Stimulated activated CD8-positive, alpha-beta memory T cell treated with anti-CD3 and anti-CD28 coated beads, Interleukin-7, amount 100 ng/mL, for 1 hour (primary cell): ENCODE measurements at places on chromosomes 1 and 21.

DNA sequence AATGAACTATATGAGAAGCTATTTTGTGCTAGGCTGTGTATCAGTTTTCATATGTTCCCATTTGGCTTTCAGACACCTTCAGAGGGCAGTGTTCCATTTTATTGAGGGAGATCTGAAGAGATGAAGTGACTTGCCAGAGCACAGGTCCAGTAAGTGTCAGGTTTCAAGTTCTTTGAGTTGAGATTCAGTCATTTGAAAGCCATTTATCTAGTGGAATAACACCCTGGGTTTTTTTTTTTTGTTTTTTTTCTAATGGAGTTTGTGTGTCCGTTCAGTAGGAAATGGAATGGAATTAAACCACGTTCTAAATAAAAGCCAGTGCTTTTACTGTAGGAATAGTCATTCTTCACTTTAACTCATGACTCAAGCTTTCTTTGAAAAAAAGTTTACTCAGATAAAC is 652.9 kb upstream of the USP24 start:
- DNase-seq: no peak

DNA sequence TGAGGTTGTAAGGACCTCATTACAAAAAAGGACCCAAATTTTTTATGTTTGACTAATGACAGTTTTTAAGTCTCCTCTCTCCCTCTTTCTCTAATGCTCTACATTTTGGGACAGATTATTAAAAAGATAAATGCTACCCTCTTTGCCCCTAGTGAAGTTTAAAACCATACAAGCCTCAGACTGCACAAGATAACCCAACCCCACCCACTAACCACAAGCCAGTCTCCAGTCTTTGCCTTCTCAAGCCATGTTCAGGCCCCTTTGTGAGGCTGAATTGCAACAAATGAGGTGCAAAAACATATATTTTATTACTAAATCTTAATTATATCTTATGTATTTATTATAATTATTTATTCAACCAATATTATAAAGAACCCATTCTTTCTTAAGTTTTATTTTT is 597.2 kb upstream of the BRINP3 start:
- no peak for DNase-seq

DNA sequence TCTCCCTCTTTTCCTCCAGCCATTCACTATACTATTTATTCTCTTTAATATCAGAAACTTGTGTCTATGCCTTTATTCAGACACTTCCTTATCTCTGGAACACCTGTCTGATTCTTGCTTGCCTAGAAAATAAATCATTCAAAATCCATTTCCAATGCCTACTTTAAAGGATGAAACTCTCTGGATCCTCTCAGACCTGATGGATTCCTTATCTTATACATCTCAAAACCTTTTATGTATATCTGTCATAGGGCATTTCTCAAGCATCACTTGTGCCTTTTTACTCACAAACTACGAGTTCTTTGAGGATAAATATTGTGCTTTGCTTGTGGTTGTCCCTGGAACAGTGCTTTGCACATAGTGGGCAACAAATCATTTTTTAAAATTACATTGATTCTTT is 3.8 kb upstream of the ATP6V1G3 start:
- no peak for DNase-seq

DNA sequence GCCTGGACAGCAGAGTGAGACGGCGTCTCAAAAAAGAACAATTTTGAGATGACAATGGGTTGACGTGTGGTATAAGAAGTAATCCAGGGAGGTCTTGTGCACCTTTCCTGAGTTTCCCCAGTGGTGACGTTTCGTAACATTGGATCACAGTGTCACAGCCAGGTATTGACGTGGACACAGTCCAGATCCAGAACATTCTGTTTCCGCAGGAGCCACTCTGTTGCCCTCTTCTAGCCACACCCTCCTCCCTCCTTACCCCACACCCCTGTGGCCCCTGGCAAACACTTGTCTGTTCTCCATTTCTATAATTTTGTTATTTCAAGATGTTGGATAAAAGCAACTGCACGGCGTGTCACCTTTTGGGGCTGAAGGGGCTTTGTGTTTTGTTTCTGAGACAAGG is 6.5 kb upstream of the TRAPPC10 start:
- DNase-seq: no peak

- DNase-seq: no peak
These were observed 32.9 kb upstream of the MED18 start for GRCh38 chr1:28295936-28296335.

DNA sequence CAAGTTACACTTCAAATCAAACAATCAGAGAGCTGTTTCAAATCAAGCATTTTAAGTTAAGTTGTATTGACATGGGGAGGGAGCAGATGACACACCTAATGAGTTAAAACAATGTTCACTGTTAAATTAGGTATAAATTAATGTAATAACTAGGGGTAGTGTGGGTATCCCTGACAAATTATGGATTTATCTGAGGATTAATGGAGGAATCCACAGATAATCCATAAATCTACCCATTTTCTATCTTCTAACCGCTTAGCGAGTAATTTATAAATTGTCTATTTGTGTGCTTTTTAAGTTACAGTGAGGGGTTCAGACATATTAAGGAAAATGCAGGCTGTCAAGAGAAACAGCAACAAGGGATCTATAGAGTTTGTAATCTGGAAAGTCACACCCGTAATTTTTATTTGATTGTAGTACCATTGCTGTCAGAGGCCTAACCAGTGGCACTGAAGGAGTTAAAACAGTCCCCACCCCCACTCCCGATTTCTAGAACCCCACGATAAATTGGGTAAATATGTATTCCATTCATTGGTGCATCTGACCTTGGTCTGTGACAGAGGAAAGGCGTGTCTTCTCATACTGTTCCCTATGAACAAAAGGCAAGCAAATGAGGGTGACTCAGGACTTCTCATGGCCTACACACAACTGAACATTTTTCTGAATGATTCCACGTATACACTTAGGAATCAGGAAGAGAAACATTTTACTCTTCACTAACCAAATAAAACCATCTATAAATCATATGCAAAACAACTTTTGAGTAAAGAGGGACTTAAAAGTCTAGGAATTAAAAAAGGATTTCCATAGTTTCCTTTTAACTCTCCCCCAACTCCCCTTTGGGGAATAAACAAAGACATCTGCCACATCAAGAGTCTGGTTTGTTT is 7.4 kb downstream of the IRF2BP2 start:
- no peak for DNase-seq

- DNase-seq: no peak
These were observed at the start of gene RAB7B for GRCh38 chr1:206002871-206003801. Gene RAB7B (minus strand): TSS chr1:206003395. CDS start chr1:205994135, 9,260 bp downstream.

- no peak for DNase-seq
These were observed 8.8 kb upstream of the COG2 start for GRCh38 chr1:230633469-230633868.
